ENCODE measurements at places on chromosomes 3 and 15. TPM values are rescaled to one million over a fixed set of nuclear protein-coding genes. Genes with fewer than 3 reads are reported as not detected.

- H3K27ac ChIP-seq, result no peak overlapping the region
- H3K4me1 ChIP-seq, result no peaks in the 10 kb centered on the region
- H3K27me3 ChIP-seq, result peaks cover 3% of the 10 kb centered on the region
- H3K36me3 ChIP-seq, result no peaks in the 10 kb centered on the region
- H3K4me3 ChIP-seq, result no peak overlapping the region
- DNase-seq, result no peak
Observed at GRCh38 chr3:151410891-151411559, 26.5 kb upstream of the P2RY12 start.

GRCh38 chr3:36993326-36994283 lies at the start of gene MLH1:
MLH1 (plus strand) TSS chr3:36993518; CDS start chr3:36993548, 30 bp downstream.
- H3K4me1 ChIP-seq, result peaks cover 25% of the 10 kb centered on the region
- peak within 1 kb of the TSS; percentile 92 for H3K4me3 ChIP-seq
- H3K27me3 ChIP-seq, result no peaks in the 10 kb centered on the region
- H3K36me3 ChIP-seq, result peaks cover 36% of the 10 kb centered on the region
- H3K27ac ChIP-seq, result peak within 1 kb of the TSS; percentile 99

DNA sequence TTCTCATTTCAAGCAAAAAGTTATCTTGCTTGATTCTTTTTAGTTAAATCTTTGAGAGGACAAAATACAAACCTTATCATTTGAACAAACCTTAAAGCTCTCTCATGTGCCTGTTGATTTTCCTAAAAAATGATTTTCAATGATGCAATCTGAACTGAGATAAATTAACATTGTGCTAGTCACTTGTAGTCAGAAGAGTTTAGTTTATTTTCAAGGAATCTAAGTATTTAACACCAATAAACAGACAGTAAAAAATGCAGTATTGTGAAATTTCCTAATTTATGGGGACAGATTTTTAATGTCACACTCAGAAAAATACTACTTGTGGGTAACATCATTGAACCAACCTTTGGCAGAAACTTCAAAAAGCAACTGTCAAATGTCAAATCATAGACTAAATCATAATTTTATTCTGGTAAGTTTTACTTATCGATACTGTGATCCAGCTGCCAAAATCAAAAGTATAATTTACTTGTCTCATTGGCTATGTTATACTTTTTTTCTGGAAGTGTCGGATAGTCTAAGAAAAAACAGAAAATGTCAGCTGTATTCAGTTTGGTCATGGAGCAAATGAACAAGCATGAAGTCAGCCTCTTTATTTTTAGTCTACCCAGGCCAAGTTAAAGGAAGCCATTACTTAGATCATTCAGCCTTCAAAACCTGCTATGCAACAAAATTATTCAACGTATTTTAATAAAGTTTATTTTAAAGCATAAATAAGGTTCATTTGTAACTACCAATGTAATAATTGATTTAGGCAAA lies 52.4 kb upstream of the FNDC3B start:
- no peaks in the 10 kb centered on the region for H3K4me1 ChIP-seq
- no peak overlapping the region for H3K4me3 ChIP-seq
- no peaks in the 10 kb centered on the region for H3K36me3 ChIP-seq
- H3K27ac ChIP-seq, result no peak overlapping the region
- no peak for DNase-seq

DNA sequence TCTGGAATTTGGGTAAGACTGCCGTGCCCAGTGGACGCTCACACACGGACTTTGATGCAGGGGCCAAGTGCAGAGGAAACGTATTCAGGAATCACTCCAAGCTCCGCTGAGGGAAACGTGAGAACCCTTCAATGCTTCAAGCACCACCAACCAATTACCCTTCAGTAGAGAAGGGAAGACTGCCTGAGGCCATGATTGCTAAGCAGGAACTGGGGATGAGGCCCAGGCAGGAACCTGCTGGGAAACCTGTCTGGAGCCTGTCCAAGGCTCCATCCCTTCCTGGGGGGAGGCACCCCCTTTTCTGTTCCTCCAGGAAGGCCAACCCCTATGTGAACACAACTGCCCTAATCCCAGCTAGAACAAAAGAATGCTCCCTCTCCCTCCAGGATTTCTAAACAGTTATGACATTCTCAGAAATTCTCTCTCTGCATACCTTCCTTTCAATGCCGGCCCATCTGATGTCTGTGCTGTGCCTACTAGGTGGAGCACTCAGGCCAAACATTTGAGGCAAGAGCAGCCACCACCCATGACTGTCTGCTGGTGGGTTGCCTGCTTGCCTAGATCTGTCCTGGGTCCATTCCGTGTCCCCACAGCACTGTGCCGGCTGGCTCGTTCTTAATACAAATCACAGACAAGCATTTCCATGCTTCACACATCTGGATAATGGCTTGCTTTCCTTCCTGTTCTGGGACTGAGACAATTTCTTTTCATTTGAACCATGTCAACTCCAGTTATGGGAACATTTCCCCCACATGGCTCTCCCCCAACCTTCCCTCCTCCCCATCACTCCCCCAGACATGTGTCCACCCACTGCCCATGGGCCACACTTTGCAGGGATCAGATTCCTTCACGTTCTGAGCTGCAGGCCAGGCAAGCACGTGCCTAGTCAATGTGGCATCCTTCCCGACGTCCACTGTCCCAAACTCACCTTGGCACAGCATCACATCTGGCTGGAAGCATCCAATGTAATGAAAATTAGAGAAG lies 149.4 kb downstream of the ADAMTS17 start:
- H3K27ac ChIP-seq, result no peak overlapping the region
- H3K27me3 ChIP-seq, result no peaks in the 10 kb centered on the region
- no peaks in the 10 kb centered on the region for H3K36me3 ChIP-seq
- DNase-seq, result no peak

GRCh38 chr3:104347291-104347690 lies 1019.4 kb upstream of the ALCAM start:
- H3K4me1 ChIP-seq, result no peaks in the 10 kb centered on the region
- H3K27me3 ChIP-seq, result no peaks in the 10 kb centered on the region
- no peak overlapping the region for H3K4me3 ChIP-seq

- peaks cover 8% of the 10 kb centered on the region for H3K4me1 ChIP-seq
- no peak for DNase-seq
- H3K4me3 ChIP-seq, result no peak overlapping the region
- H3K27me3 ChIP-seq, result no peaks in the 10 kb centered on the region
- H3K27ac ChIP-seq, result no peak overlapping the region
Observed at GRCh38 chr15:51625236-51625635, 2.7 kb upstream of the DMXL2 start.

DNA sequence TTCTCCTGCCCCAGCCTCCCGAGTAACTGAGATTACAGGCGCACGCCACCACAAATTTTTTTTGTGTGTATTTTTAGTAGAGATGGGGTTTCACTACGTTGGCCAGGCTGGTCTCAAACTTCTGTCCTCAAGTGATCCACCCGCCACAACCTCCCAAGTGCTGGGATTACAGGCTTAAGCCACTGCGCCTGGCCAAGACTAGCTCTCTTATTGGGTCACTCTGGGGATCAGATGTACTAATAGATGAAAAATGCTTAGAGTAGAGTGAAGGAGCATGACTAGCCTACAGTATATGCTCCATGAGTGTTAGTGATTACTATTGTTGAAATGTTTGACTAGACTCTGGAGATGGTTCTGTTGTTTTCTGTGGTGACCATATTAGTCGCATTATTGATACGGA lies 21.8 kb downstream of the RARB start:
- H3K4me1 ChIP-seq, result no peaks in the 10 kb centered on the region
- no peak for DNase-seq
- no peak overlapping the region for H3K27ac ChIP-seq
- no peaks in the 10 kb centered on the region for H3K27me3 ChIP-seq
- no peaks in the 10 kb centered on the region for H3K36me3 ChIP-seq
- no peak overlapping the region for H3K4me3 ChIP-seq

Gene COL7A1
- 2.2 TPM for total RNA-seq

Gene CSPG4
- not detected for total RNA-seq
